ENCODE measurements at places on chromosomes 2 and 18.

DNA sequence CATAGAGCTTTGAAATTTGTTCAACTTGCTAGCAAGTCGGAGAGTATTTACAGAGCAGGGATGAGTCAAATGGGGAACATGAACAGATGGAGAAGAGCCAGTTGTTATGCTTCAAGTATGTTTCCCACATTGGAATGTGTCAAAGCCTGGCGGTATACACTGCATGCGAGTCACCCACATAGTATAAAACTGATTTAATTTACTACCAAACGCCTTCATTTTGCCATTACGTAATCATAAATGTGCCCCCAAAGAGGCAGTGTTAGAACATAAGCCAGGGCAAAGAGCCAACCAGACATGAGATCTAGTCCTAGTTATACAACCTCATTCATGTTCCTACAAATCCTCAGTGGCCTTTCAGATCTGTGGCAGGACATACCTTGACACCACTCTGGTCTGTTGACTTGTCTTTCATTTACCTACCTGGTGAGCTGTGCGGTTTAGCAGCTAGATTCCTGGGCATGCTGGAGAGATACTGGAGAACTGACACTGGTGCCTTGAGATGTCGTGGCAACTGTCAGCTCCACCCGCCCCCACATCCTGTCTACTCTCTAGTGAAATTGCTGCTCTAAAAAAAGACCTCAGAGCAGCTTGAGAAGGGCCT, 21.7 kb upstream of the NRP2 start:
- no peak for DNase-seq

- DNase-seq = no peak
Observed at GRCh38 chr2:54866868-54867267, 143.4 kb downstream of the EML6 start.

GRCh38 chr18:9719421-9719981, 11.4 kb downstream of the RAB31 start:
- peak; percentile 30 for DNase-seq

- peak; percentile 34 for DNase-seq
Observed at GRCh38 chr18:37422116-37422515, 143.5 kb downstream of the CELF4 start.

- no peak for DNase-seq
Observed at GRCh38 chr2:32008805-32009515, 1.8 kb downstream of the MEMO1 start.

DNA sequence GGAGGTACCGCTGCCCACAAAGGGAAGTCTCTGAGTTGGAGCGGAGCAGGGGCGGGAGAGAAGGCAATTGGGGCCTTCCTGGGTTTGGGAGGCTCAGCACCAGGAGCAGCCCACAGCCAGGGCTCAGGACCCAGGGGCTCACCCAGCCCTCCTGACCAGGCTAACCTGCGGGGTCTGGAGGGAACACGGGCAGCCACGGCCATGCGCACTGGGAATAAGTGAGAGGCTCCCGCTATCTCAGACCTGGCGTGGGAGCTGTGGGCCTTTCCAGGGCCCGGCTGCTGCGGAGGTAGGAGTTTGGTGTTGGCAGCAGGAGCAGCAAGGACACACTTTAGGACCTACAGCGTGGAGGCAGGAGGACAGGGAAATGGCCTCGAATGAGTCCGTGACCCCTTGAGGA, 69.0 kb downstream of the RRM2 start:
- DNase-seq = no peak

- DNase-seq = no peak
Observed at GRCh38 chr2:202780514-202781021, 91.0 kb downstream of the ICA1L start.

DNA sequence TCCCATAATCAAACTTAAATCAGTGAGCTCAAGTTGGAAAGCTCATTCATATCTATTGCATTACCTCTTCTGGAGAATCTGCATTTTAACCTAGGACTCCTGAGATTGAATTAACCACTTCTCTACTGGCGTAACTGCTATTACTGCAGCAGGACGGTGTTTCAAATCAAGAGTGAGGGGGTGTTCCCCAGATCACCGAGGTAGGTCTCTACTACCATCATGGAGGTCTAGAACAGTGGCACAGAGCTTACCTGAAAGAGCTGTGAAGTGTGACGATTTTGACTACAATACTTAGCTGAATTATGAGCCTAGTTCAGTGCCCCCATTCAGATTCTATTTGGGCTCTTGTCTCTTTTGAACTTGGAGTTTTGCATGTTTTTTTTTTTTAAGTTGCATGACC, 119.5 kb downstream of the POLE4 start:
- DNase-seq = no peak

DNA sequence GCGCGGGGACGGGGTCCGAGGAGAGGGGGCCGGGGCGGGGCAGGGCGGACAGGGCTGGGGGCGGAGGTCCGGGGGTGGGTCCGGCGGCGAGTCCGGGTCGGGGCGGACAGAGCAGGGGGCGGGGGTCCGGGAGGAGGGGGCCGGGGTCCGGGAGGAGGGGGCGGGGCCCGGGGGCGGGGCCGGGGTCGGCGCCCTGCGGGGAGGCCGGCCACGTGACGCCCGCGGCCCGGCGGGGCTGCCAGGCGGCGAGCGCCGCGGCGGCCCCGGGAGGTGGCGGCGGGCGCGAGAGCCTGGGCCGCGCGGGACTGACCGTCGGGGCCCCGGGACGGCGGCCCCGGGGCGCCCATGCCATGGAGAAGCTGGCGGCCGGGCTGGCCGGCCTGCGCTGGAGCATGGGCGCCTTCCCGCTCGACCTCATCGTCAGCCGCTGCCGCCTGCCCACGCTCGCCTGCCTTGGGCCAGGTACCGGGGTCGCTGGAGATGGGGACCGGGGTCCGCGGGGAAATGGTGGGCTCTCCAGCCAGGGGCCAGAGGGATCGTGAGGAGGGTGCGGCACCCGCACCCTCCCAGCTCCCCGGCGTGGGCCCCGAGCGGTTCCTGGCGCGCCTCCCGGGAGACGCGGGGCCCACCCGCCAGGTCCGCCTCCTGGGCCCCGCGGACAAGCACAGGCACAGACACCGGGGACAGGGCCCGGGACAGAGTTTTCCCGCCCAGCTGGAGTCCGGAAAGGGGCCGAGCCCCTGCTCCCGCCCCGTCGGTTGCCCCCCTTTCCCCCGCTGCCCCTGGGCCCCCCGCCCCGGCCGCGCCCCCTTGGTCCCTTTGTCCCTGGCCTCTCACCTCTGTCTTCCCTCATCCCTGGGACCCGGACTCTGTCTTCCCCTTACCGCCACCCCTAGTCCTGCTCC, at the start of gene GAREM2:
Gene GAREM2 (plus strand): TSS at position 218 of the 905 bp plus-strand sequence. CDS start 133 bp downstream, at position 351.
- DNase-seq = no peak

DNA sequence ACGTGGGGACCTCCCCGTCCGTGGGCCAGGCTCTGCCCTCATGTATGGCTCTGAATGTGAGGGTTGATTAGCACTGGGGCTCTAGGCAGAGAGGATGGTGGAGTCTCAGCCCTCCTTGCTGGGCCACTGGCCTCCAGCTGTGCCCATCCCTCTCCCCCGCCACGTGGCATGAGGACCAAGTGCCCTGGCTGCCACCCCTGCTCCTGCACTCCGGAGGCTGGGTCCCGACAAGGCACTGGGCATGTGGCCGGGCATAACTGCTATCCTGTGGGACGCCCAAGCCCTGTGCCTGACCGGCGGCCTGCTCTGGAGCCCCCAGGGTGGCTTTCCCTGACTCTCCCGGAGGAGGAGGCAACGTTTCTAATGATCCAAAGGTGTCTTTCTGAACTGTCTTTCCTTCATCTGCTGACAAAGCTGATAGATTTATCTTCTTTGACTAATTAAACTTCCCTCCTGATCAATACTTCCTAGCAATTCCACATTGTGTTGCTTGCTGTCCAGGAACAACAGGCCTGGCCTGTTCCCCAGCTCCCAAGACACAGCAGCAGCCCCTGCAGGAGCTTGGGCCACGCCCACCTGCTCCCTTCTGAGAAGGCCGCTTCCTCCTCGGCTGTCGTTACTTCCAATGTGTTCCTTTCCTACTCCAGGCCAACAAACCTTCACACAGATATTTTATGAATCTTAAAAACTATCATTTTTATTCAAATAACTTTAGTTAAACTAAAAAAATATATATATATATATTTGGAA, 132.0 kb downstream of the SNTG2 start:
- no peak for DNase-seq

- DNase-seq = no peak
Observed at GRCh38 chr2:209761566-209761965, 10.1 kb upstream of the UNC80 start.

- peak; percentile 66 for DNase-seq
Observed at GRCh38 chr18:63439334-63439733, 17.1 kb upstream of the VPS4B start.

DNA sequence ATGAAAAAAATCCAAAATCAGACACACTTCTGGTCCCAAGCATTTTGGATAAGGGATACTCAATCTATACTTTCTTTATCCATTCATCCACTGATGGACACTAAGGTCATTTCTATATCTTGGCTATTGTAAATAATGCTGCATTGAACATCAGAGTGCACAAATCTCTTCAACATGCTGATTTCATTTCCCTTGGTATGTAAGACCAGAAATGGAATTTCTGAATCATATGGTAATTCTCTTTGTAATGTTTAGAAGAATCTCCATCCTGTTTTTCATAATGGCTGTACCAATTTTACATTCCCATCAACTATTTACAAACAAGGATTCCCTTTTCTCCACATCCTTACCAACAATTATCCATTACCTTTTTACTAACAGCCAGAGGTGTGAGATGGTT, 33.7 kb upstream of the MCM6 start:
- no peak for DNase-seq

DNA sequence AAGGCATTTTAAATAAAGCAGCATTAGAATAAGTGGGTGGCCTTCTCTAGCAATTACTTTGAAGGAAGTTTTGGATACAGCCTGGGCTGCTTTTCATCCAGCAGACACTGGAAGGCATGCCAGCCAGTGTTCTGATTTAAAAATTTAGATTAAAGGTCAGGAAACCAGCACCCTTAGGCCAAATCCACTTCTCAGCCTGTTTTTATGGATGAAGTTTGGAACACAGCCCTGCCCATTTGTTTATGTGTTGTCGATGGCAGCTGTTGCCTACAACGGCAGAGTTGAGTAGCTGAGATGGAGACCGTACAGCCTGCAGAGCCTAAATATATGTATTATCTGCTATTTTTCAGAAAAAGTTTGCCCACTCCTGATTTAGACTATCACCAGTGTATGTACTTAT, 313.6 kb upstream of the ACVR2A start:
- no peak for DNase-seq

GRCh38 chr2:56576001-56576400, 392.2 kb downstream of the CCDC85A start:
- no peak for DNase-seq

GRCh38 chr2:144519934-144520731, at the start of gene ZEB2:
TSS of gene ZEB2 (minus strand) at chr2:144520119. CDS start at chr2:144517350, 2,769 bp downstream.
- peak; percentile 81 for DNase-seq

DNA sequence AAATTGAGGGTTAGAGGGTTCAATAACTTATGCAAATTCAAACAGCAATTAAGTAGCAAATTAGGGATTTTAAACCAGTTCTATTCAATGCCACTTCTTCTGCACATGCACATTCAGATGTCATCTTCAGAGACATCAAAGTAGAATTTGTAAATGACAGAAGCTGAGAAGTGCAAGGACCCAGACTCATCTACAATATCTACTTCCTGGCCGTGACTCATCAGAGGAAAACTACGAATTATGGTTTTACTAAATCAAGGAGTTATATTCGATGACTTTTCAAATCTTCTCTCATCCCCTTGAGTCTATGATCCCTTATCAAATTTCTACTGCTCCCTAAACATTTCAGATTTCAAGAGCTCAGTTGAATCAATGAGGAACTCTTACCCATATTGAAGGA, 20.0 kb upstream of the STAT4 start:
- DNase-seq = no peak

- DNase-seq = no peak
Observed at GRCh38 chr2:171529914-171530313, 7.6 kb downstream of the CYBRD1 start.

DNA sequence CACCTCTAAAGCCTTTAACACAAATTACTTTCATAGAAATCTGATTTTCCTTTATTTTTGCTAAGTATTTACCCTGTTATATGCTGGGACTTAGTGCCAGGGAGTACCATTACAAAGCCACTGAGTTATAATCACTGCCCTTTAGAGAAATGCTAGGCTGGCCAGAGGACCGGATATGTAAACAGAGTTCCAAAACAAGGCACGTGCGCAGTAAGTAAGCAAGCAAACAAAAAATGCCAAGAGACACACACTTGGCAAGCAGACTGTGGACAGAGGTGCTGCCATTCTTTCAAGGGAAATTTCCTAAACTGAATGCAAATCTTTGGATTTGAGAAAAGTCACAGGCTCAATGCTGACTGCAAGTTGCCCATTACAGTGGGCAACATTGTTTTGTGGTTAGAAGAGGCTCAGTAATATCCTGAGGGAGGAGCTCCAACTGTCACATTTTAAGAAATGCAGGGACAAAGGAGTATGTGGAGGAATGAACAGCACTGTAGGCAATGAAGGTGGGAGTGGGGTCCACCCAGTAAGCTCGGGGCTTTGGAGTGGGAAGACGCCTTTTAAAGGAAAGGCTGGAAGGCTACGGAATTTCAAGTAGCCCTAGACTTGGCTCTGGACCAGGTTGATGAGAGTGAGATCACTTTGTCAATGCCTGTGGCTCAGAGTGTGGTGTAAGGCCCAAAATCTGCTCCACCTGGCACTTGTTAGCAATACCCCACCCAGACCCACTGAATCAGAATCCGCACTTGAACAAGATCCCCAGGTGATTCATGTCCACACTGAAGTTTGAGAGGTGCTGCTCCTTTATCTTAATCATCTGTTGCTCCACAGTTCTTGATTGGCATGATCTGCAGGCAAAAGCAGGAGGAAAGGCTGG, 2.1 kb upstream of the PARD6G start:
- no peak for DNase-seq

DNA sequence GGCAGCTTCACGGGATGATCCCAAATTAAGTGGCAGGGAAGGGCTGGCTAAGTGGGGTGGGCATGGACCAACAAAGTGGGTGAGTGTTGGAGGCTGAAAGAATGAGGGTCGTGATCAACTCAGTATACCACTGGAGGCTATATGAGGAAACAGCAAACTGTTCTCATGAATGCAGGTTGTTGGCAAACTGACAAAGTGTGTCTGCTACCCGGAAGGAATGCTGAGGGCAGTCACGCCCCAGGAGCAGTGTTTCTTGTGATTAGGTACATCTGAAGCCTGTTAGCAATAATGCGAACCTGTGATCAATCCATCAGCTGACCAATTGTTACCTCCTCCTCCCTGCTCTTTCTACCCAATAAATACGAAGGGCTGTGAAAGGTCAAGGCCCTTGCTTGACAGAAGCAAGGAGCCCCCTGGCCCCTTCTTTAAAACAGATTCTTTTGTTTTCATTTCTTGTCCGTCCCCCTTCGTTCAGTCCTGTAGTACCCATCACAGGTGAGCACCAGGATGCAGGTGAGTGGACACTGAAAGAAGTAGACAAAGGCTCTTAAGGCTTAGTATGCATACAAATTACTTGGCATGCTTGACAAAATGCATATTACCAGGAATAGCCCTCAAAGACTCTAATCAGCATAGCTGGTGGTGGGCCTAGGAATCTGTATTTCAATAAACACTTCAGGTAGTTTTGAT, 67.9 kb downstream of the LOXHD1 start:
- DNase-seq = no peak

GRCh38 chr2:196233021-196233804, 61.8 kb upstream of the STK17B start:
- DNase-seq = no peak

GRCh38 chr2:239579524-239580198, 178.8 kb upstream of the HDAC4 start:
- no peak for DNase-seq

- DNase-seq = peak; percentile 24
Observed at GRCh38 chr18:6729247-6730091, at the start of gene ARHGAP28. TSS of gene ARHGAP28 (plus strand) at chr18:6729716. CDS start at chr18:6729822, 106 bp downstream.

Data from midbrain (tissue), 1 donor.